CMK (cell line): ENCODE measurements at places on chromosomes 16 and 17.

- DNase-seq = no peak
Measured at GRCh38 chr17:38597375-38597774, 8.4 kb downstream of the SRCIN1 start.

- DNase-seq = no peak
Measured at GRCh38 chr16:87762071-87762571, 3.7 kb downstream of the KLHDC4 start.

GRCh38 chr16:11550791-11551498 lies 35.8 kb downstream of the LITAF start:
- no peak for DNase-seq

DNA sequence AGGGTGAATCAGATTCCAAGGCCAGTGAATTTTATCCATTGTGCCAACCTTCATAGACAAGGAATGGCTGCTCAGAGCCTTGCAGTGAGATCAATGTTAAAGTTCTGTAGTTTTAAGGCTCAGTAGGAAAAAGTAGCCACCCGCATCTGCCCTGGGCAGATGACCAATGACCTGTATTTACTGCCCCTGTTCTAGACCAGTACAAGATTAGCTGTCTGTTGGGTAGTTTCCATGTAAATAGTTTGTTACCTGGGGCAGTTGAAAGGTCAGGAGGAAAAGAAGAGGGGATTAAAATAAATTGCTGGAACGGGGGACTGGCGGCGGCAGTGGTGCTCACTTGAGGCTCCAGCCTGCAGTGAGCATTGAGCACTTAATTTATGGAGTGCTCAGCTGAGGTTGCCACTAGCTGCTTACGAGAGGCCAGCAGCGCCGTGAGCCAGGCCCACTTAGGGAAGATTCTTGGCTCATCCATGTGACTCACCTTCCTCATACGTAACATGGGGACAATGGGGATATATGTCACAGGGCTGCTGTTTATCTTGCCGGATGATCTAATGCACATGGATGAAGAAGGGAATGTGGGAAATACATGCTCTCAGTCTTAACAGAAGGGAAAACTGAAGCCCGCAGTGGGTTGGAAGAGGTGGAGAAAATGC lies 10.7 kb upstream of the NOS2 start:
- no peak for DNase-seq

DNA sequence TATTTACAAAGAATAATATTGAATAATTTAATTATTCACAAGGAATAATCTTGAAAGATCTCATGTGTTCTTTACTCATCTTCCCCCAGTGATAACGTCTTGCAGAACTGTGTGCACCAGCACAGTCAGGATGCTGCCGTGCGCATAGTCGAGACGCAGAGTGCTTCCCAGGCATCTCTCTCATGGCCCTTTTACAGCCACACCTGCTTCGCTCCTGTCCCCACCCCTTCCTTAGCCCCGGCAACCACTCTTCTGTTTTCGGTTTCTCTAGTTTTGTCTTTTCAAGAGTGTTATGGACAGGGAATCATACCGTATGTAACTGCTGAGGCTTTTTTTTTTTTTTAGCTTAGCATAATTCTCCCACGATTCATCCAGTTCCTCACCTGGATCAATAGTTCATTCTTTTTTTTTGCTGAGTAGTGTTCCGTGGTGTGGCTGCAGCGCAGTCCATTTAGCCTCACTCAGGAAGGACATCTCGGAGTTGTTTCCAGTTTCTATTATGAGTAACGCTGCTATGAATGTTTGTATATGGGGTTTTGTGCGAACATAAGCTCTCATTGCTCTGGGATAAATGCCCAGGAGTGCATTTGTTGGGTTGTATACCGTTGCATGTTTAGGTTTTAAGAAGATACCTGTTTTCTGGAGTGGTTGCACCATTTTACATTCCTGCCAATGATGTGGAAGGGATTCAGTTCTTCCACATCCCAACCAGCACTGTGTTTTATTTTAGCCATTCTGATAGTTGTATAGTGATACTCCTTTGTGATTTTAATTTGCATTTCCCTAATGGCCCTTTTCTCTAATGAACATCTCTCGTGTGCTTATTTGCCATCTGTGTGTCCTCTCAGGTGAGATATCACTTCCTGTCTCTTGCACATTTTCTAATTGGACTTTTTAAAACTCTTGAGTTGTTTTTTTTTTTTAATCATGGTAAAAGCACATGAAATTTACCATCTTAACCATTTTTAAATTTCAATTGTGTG lies 47.6 kb downstream of the SEC14L1 start:
- DNase-seq = no peak

DNA sequence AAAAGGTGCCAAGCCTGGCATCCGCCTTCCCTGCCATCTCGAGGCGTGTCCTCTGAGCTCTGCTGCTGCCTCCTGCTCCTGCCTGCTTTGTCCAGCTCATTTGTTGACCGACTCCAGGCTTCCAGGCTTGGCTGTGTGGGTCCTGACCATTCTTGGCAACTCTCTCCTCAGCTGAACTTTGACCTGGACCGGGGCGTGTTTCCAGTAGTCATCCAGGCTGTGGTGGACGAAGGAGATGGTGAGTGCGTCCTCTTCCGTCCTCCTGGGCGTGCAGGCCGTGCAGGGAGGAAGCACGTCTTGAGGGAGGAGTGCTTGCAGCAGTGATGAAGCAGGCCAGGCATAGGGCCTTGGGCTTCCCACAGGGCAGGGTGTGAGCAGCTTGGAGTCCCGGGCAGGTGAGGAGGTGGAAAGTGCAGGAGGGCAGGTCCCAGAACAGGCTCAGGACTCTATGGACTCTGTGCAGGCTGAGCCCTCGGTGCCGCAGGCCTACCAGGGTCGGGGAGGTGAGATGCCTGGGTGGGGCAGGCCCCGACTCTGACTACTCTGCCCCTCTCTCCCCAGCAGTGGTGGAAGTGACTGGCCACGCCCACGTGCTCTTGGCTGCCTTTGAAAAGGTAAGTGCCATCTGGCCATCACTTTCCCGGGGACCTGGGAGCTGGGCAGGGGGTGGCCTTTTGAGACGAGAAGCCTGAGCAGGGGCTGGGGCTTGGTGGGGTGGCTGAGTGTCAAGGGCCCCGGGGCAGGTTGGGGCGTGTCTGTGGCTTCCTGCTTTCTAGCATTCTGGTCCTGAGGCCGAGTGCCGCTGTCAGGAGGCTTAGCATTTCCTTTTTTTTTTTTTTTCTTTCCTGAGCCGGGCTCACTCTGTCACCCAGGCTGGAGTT lies 28.6 kb upstream of the NUDT16L1 start:
- peak; percentile 33 for DNase-seq

- DNase-seq = no peak
Measured at GRCh38 chr17:7352910-7353635, 1.1 kb downstream of the KCTD11 start.

GRCh38 chr16:16915771-16916170 lies 536.8 kb downstream of the NPIPA7 start:
- DNase-seq = no peak

- DNase-seq = no peak
Measured at GRCh38 chr17:74605361-74605760, 13.3 kb upstream of the CD300LD start.

DNA sequence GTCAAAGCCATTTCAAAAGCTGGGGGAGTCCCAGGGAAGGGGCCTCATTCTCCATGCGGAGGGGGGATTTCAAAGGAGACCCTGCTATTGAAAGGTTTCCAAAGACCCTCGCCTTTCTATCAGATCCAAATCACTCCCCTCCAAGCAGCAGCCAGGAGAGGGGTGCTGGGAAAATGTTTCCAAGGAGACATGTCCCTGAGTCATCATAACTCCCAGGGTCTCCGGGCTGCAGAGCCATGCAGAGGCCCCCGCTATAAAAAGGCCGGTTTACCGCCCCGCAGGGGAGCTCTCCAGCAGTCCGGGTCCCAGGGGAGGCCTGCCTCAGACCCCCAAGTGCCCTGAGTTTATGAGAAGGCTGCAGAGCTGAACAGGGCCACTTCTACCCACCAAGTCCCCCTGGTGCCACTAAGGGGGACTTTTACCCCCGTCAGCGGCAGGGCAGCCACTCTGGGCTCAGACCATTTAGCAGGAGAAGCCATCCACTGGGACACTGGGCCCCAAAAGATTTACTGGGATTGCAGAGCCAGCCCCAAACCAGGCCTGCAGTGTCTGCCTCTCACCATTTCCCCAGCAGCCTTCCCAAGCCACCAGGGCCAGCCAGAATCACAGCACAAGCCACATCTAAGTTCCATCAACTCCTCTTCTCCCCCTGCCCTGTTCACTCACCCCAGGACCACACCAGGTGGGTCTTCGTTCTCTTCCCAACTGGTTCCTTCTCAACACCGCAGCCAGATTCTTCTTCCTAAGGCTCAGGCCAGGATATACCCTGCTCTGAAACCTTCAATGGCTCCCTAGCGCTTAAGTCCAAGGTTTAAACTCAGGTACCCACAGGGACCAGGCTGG lies 234.4 kb downstream of the ZNF423 start:
- DNase-seq = no peak

DNA sequence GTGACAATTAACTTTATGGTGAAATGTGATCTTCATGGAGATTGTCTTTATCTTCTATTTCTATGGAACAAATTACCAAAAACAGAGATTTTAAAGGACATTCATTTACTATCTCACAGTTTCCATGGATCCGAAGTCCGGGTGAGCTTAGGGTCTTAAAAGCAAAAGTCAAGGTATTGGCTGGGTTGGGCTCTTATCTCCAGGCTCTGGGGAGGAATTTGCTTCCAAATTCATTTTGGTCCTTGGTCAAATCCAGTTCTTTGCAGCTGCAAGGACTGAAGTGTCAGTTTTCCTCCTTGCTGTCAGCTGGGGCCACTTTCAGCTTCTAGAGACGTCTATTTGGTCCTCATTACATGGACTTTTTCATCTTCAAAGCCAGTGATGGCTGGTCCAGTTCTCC lies 395.8 kb upstream of the MAF start:
- DNase-seq = no peak

DNA sequence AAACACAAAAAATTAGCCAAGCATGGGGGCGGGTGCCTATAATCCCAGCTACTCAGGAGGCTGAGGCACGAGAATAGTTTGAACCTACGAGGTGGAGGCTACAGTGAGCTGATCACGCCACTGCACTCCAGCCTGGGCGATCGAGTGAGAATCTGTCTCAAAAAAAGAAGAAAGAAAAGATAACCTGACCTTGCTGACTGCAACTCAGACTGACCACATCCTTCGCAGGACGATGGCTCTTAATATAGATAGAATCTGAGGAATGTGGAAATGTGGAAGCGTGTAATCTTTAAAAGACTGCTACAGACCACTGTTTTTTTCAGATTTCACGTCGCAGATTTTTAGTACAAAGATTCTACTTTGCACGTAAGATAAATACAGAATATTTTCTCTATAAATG lies 37.8 kb downstream of the KLHDC4 start:
- DNase-seq = no peak

DNA sequence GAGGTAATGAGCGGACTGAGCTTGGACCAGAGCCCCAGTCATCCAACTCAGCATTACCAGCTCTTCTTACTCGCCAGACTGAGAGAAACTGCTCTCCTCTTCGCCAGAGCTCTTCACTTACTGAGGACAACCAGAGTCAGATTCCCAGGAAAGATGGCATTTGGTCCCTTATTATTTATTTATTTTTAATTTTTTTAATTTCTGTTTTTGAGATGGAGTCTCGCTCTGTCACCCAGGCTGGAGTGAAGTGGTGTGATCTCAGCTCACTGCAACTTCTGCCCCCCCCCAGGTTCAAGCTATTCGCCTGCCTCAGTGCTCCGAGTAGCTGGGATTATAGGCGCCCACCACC lies 23.3 kb downstream of the DEXI start:
- no peak for DNase-seq

DNA sequence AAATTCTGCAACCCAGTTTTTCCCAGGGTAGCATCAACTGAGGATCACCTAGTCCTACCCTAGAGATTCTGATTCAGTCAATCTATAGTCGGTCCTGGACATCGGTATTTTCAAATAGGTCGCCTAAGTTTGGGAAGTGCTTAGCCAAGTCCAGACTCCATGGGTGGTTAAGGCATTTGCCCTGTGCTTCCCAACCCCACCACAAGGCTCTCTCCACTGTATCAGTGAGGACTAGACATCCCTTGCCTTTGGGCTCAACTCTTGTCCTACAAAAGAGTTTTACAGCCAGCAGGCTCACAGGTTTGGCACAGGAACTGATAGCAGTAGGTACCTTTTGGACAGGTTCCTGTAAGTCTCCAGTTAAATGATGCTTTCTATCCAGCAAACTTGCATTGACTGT lies 13.8 kb downstream of the HYDIN start:
- no peak for DNase-seq

DNA sequence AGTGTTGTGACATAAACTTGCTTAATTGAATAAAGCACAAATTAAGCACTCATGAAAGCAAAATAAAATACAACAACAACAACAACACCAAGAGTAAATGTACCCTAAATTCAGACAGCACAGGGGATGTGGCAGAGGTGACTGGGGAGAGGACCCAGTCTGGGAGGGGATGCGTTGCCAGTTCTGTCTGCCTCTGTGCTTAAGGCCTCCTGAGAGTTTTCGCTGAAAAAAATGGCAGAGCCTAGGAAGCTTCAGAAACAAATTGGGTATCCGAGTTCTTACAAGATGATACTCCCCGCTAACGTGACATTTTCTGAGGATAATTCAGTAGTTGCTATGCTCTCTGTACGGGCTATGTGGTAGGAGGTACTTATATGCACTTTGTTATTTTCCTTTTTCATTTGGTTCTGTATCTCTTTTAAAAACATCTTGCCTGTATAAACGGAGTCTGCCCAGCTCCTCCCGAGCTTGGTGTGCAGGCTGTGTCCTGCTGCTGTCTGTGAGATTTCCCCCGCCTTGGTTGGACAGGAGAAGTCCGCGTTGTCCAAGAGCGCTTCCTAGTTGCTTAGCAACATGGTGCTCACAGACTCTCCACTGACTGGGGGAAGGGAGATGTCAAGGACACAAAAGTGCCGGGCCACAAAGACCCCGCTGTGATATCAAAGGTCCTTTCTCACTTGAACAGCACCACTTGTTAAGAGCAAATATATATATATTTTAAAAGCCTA lies 134.2 kb upstream of the CPHXL start:
- no peak for DNase-seq

DNA sequence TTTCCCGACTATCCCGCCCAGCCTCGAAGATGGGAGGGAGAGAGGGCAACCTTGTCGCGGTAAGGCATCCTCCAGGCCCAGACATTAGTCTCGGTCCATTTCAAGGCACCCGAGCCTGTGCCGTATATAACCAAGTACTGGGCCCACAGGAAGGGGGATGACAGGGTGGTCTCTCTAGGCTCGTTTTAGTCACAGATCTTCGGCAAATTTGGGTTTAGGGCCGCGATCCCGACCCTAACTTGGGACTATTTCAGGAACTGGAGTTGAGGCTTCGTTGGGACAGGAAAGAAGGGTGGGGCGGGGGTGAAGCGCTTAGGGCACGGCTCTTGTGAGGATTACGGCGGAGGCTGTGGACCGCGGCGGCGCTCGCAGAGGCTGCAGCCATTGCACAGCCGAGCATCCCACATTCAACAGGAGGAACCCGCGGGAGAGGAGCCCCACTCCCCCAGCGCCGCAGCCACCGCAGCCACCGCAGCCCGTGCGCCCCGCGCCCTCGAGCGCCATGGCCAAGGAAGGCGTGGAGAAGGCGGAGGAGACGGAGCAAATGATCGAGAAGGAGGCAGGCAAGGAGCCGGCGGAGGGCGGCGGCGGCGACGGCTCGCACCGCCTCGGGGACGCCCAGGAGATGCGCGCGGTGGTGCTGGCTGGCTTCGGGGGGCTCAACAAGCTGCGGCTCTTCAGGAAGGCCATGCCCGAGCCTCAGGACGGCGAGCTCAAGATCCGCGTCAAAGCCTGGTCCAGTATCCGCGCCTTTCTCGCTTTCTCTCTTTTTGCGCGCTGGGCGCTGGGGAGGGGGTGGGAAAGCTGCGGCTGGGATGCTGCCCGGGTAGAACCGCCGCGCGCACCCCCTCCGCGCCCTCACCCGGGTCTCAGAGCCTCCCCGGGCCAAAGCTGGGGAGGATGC lies at the start of gene VAT1L:
Gene VAT1L (plus strand): TSS at position 384 of the 904 bp plus-strand sequence. CDS start 119 bp downstream, at position 503.
- no peak for DNase-seq

- no peak for DNase-seq
Measured at GRCh38 chr17:11245791-11246190, 4.8 kb downstream of the SHISA6 start.
